ENCODE measurements at places on chromosomes 3 and 15.

GRCh38 chr15:57873564-57874209, 167.2 kb downstream of the POLR2M start:
- DNase-seq: peak; percentile 88

GRCh38 chr15:90479656-90480055, 50.1 kb upstream of the CRTC3 start:
- DNase-seq: peak; percentile 20

DNA sequence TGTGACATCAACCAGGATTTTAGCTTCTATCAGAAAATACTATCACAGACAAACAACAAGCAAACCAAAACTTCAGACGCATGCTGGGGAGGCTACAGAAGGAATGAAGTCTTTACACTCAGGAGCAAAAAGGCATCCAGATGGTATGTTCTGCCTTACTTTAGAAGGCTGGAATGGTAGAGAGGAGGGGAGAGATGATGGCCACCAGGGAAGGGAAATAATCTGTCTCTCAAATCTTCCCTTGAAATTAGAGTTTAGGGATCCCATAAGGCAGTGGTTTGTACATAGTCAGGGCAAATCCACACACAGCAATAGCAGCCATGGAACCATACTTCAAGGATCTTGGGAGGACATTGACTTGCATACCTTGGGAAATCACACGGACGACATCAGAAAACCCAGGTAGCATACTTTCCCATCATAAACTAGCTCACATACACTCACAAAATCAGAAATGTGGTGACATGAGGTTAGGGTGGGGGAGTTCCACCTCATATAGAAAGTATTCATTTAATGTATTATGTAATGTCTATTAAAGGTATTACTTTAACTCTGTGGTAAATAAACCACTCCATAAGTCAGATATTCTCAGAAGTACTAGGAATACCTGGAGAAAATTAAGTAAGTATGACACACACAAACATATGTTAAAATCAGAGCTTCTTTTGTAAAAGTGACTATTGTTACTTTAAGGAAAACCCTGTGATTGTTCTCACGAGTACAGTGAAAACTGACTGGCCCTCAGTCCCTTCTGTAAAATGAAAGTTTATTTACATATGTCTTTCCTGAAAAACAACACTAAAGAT, 9.4 kb downstream of the BTLA start:
- DNase-seq: no peak

- peak; percentile 92 for DNase-seq
These were observed 26.5 kb downstream of the KLF13 start for GRCh38 chr15:31352911-31353811.

DNA sequence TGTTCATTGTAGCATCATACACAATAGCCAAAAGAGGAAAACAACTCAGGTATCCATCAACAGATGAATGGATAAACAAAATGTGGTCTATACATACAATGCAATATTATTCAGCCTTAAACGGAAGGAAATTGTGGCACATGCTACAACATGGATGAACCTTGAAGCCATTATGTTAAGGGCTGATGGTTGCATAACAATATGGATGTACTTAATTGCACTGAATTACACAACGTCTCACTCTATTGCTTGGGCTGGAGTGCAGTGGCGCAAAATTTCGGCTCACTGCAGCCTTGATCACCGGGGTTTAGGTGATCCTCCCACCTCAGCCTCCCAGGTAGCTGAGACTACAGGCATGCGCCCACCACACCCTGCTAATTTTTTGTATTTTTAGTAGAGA, 7.0 kb upstream of the TMEM62 start:
- no peak for DNase-seq

- no peak for DNase-seq
These were observed 99.5 kb downstream of the ATG7 start for GRCh38 chr3:11371747-11372146.

DNA sequence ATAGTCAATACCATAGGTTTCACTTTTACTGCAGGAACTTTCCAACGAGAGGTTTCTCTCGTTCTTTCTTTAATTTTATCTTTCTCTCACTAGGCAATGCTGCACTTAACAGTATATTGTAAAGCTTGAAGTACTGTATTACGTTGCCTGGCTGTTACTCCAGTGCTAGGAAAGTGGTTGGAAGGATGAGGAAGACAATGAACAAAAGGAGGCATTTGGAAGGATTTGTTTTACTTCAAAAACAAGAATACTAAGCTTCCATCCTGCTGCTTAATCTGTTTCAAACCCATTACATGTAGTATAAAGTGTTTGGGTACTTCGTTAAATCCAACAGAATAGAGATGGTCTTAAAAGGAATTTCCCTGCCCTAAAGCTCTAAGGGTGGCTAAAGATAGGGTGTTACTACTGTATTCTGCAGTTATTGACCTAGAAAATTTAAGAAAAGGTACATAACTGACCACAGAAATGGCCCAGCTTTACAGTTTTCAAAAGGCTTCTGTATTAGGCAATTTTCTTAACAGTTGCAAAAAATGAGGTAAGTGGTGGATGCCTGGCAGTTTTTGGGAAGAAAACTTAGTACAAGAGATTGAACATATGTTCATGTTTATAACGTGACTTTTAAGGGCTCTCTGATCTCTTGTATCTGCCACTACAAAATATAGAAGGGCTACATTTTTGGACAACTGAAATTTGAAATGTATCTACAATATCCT, 785 bp upstream of the IFT57 start:
- no peak for DNase-seq
